ENCODE measurements at places on chromosomes 6 and 20. TPM values are rescaled to one million over a fixed set of nuclear protein-coding genes. Genes with fewer than 3 reads are reported as not detected.
A peak's percentile ranks its signal among the peaks of the same experiment; 100 is the strongest.

Gene SPATA25
- 0.11 TPM for polyA plus RNA-seq

Gene SEL1L2
- polyA plus RNA-seq: not detected

- DNase-seq: no peak
Measured at GRCh38 chr20:57451795-57452661, 60.8 kb downstream of the RBM38 start.

DNA sequence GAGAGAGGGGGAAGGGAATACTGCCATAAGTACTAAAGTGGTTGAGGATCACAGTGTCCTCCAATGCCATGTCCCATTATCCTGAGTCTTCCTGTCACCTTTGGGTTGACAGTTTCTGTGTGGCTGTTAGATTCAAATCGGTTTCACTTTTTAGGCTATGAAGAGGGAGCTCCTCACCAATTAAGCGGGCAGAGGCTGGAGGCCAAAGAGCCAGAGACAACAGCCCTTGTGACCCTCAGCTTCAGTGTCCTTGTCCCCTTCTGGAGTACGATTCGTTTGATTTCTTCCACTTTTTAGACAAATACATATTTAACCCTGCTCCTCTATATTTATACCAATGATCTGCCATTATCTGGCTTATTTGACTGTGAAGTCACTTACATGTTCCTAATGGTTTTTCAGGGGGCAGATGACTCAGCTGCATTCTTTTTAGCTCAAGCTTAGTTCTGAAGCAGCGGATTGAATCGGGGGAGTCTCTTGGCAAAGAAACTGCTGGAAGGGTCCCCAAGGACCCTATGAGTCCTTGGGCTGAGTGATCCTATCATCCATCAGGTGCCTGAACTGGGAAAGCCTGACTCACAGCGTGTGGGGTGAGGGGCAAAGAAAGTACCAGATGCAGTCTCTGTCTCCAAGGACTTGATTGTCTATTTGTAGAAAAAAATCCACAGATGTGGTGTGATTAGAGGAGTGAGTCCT is 18.2 kb downstream of the FERMT1 start:
- peak; percentile 11 for DNase-seq

DNA sequence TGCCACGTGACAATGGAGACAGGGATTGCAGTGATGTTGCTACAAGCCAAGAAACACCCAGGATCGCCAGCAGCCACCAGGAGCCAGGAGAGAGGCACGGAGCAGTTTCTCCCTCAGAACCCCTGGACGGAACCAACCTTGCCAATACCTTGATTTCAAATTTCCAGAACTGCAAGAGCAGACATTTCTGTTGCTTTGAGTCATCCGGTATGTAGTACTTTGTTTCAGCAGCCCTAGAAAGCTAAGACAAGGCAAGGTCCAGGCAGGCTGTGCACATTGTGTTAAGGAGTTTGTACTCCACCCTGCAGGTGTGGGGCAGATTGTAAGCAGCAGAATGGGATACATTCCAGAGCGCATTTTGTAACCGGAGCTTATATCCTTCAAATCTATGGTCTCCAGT is 48.3 kb downstream of the TRERF1 start:
- DNase-seq: peak; percentile 56

DNA sequence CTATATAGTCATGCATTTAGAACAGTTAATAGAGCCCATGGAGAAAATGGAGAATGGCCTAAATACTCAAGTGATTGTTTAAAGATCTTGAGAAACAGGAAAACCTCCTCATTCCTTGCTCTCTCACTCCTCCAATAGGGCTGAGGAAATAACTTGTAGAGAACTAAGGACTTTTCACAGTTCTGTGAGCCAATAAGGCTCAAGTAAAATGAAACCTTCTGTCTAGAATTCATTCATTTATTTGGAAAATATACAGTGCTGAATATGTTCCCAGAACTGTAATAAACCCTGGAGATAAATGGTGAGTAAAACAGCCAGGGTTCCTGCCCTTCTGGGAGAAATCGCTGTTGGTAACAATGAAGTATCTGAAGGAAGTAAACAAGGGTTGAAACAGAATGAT is 35.3 kb downstream of the ELOVL2 start:
- DNase-seq: peak; percentile 52

DNA sequence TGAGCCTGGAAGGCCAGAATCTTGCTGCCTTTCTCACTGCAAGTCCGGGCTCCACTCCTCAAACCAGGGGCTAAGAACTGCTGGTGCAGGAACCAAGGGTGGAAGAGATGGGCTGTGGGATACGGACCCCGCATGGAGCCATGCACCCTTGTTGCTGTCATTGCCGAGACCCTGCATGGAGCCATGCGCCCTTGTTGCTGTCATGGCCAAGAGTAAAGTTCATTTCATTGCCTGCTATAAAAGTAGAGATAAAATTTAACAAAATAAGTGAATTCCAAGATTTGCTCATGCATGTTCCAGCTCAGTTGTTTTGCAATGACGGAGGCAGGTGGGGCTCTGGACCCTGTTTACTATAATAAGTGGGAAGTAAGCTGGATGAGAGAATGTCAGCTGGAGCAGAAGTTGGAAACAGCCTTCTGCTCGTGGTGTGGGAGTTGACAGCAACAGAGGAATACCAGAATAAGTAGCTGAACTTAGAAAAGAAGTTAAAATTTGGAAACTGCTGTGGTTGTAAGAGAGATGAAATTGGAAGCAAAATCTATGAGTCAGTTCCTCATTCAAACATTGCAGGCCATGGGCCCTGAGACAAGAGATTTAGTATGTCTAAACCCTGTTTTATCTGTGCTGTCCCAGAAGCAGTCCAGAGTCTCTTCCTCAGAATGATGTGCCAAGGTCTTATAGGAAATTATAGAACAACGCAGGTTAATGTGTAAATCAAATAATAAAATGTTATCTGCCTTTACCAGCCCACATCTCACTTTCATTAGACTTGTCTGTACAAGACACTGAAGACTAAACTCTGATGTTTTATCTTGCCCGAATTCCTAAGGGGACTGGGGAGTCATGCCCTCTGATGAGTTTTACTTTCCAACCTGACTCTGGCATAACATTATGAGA is 15.8 kb upstream of the THBS2 start:
- peak; percentile 68 for DNase-seq

DNA sequence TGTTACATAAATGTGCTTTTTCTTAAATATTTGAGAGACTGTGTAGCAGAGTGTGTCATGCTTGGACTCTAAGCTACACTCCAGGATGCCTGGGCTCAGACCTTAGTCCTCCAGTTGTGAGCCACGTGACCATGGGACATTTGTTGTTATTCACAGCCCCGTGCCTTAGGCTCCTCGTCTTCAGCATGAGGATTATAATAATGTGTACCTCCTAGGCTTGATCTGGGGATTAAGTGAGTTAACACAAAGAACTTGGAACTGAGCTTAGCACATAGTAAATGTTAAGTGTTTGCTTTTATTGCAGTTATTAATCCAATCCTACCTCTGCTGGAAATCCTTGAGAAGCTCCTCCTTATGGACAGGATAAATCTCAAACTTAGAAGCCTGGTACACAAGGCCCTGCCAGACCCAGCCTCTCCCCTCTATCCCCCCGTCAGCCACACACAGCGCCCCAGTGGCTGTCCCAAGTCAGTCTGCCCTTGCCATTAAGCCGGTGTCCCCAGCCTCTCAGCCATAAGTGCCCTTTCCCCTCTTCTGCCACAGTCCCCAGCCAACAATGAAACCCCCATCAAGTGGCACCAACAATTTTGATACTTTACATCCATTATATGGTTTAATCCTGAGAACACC is 177.5 kb downstream of the TMEM242 start:
- DNase-seq: no peak

- no peak for DNase-seq
Measured at GRCh38 chr6:132253906-132254305, 147.4 kb downstream of the MOXD1 start.

DNA sequence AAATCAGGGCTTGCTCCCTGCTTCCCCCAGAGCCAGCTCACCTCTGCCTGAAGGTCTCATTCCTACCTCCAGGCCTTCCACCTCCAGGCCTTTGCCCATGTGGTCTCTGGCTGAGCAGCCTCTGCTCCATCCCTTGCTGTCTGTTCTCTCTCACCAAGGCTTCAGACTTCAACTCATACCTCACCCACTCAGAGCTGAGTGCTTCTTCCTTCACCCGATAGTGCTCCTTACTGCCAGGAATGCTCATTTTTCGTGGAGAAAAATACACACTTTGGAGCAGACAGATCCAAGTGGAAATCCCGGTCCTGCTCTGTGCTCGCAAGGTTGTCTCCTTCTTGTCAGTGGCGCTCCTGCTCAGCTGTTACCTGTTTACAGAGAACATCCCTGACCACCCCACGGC is 7.0 kb upstream of the CDH22 start:
- no peak for DNase-seq

DNA sequence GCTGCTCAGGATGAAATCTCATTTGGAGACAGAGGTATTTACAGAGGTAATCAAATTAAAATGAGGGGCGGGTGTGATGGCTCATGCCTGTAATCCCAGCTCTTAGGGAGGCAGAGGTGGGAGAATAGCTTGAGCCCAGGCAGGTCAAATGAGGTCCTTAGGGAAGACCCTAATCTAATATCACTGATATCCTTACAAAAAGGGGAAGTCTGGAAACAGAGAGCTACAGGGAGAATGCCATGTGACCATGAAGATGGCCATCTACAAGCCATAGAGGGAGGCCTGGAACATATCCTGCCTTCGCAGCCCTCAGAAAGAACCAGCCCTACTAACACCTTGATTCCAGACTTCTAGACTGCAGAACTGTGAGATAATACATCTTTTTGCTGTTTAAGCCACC is 8.3 kb downstream of the MTCL3 start:
- no peak for DNase-seq

DNA sequence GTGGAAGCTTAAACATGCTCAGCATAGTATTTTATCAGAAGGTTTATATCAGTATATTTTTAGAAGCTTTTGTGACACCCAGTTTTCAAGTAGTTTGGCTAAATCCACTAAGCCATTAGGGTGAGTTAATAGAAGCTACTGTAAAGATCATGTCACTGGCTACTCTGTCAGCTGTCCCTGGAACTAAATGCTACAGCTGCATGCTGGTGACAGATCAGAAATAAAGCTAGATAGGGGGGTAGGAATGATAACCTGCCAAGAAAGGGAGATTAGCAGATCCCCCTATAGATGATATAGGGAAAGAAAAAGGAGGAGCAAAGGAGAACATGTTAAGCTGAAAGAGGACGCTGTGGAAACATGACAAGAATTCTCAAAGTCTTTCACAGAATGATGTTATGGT is 363.2 kb downstream of the QKI start:
- DNase-seq: no peak

DNA sequence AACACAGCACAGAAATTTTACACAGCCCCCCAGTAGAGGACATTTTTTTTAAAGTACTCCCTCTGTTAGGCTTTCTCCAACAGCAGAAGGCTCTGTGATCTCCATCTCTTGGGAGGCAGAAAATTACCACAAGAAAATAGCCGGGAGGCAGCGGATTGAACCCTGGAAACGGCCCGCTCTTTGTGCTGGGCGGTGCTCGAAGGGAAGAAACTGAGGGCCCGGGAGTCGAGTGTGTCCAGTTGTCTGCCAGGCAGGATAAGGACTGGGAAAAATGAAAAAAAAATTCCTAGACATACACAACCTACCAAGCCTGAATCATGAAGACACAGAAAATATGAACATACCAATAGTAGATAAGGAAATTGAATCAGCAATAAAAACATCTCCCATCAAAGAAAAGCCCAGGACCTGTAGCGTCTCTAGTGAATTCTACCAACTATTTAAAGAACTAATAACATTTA is 31.5 kb downstream of the POM121L2 start:
- no peak for DNase-seq

GRCh38 chr20:23995905-23996666 is 7.5 kb upstream of the GGTLC1 start:
- peak; percentile 4 for DNase-seq

All from fibroblast of lung (primary cell).